ENCODE measurements at places on chromosomes 16 and 17.

GRCh38 chr17:30170415-30170987 is 53.9 kb downstream of the NSRP1 start:
- peak; percentile 49 for DNase-seq

DNA sequence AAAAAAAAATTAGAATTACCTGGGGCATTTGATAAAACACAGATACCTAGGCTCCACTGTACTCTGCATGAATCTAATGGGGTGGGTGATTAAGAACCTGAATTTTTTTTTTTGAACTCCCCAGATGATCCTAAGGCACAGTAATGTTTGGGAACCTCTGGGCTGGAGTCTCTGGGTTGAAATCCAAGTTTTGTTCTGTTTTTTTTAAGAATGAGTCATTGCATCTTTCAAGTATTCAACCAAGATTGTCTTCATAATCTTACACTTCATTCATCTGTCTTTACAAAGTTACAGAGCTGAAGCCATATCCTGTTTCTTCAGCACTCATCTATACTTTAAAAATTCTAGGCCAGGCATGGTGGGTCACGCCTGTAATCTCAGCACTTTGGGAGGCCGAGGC is 52.6 kb downstream of the PIGL start:
- DNase-seq, result no peak

GRCh38 chr16:87765473-87765775 is 362 bp downstream of the KLHDC4 start:
- no peak for DNase-seq

DNA sequence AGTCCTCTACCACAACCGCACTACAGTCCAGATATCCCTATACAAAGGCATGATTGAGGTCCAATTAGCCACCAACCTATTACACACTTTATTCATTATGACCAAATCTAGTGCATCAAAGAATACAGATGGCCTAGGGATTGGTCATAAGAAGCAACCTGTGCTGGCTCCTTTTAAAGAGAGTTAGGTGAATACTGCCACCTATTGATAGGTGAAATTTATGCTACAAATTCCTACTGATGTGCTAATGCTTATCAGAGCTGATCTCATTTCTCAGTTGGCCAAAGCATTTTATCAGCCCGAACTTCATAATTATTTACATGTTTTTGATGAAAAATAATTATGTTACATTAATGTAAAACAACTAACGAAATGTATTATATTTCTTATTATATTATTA is 166.3 kb downstream of the ANKFN1 start:
- peak; percentile 49 for DNase-seq

DNA sequence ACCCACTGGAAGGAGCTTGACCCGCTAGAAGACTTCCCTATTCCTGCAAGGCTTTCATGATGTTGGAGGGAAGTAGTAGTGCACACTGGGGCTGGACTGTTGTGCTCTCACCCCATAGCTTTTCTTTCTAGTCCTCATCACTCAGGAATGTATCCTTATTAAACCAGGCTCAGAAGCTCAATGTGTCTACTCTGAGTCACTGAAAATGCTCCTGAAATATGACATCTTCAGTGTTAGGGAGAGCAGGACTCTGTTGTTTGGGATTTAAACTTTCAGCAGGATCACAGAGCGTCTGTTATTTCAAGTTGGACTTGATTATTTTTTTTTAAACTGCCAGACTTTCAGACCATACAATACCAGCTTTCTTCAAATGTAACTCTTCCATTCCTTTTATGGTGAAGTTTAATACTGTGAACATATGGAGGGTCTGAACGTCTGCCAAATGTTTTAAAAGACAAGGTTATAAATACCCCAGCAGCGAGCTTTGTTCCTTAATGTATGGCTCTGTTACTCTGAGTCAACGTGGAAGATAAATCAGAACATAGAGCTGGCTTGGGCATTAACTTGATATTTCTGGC is 257.5 kb downstream of the CDH11 start:
- DNase-seq, result no peak

GRCh38 chr16:14496786-14497185 is 133.3 kb downstream of the PARN start:
- DNase-seq, result no peak

GRCh38 chr16:66692341-66692740 is 4.2 kb downstream of the CMTM4 start:
- DNase-seq, result no peak

- no peak for DNase-seq
Measured at GRCh38 chr17:19348806-19349205, 13.7 kb downstream of the B9D1 start.

DNA sequence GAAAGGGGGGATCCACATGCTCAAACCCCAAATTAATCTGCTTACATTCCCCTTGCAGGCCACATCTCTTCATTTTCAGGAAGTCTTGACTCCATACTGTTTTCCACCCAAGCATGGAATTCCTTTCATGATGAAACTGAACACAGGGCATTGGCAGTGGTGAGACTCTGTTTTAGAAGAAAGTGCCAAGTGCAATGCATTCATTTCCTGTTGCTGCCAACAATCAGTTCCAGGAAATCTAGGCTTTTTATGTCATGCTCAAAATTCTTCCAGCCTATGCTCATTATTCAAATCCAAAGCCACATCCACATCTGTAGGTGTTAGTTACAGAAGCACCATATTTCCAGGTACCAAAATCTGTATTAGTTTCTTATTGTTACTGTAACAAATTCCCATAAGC is 4.1 kb downstream of the CCL2 start:
- no peak for DNase-seq

GRCh38 chr16:29834079-29834478 is 13.8 kb downstream of the MVP start:
- no peak for DNase-seq

GRCh38 chr17:70011750-70012149 is 63.3 kb upstream of the KCNJ16 start:
- no peak for DNase-seq

- DNase-seq, result no peak
Measured at GRCh38 chr16:51569203-51569931, 418.3 kb upstream of the SALL1 start.

DNA sequence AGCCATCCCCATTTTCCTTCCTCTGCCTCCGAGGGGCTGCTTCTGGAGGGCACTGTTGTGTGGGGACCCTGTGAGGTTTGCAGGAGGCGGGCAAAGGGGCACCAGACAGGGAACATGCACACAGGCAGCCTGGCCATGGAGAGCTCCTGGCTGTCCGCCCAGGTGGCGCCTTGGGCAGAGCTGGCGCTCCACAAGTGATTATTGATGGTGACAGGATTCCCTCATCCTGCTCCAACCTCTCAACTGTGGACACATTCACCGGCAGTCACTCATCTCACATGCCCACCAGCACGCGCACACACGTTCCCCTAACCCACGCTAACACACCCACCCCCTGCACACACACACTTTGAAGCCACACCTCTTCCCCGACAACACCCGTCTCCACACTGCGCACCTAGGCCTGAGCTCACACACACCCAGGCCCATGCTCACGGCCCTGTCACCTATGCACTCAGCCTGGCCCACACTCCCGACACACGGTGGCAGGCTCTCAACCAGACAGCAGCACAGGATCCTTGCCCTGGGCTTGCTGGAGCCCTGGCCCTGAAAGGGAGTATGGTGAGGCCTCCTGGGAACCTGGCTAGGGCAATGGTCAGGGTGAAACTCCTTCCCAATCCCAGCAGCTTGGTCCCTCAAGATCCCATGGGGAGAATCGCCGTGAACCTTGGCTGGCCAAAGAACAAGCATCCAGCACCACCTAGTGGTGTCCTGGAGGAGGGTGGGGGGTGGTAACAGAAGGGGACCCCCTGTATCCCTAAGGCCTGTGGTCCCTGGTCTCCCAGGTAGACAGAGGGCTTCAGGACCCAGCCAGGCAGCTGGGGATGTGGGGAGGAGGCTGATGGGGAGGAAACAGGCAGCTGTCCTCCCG is 3.6 kb downstream of the PNMT start:
- DNase-seq, result no peak

- DNase-seq, result no peak
Measured at GRCh38 chr17:57375040-57375769, 118.9 kb downstream of the MSI2 start.

DNA sequence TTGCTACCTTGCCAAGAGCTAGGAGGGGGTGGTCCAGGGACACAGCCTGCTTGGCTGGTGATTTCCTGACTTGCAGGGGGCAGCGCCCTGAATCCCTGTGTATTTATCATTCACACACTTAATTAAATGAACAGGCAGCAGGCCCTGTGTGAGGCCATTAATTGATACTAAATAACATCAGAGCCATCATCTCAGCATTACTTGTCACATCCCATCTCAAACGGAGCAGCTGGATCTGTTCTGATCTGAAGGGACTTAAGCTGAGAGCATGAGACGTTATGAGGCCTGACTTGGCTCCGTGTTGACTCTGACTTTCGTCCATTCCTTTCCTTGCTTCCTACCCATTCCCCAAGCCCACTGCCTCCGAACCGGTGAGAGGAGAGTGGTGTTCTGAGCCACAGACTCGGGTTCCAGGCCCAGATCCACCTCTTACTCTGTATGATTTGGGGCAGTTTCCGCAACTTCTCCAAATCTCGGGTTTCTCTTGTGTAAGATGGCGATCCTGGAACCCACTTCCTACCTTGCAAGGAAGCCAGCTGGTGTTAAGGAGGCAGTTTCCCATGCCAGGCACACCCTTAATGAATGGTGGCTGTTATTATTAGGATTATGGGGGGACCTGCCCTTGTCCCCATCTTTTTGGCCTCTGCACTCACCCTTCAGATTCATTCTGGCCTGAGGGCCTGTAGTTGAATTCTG is 33.8 kb downstream of the CACNA1G start:
- no peak for DNase-seq

DNA sequence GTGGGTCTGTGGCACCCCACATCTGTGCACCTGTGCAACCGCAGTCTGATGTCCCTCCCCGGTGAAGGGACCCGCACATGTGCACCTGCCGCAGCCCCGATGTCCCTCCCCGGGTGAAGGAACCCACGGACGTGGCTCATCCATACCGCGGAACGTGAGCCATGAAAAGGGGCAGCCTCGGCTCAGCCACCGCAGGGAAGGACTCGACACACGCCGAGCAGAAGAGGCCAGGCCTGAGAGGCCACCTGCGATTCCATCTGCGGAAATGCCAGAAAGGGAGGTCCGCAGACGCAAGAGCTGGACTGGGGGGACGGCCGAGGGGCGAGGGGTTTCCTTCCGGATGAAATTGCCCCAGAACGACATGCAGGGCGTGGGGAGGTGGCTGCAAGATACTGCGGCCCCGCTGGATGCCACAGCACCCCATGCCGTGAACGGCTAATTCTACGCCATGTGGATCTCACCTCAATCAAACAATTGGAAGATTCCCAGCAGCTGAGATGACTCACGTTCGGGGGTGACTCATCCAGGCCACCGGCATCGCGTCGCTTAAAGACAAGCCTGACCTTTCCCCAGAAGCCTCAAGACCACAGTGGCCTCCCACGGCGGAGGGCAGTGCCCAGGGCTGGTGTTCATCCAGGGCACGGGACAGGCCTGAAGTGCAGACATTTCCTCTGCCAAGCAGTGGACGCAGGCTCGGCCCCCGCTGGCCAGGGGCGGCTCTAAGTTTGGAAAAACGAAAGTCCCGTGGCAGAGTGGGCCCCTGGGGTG is 21.0 kb downstream of the SOX8 start:
- no peak for DNase-seq

GRCh38 chr16:30076276-30076791 is 540 bp downstream of the PPP4C start:
- DNase-seq, result no peak

DNA sequence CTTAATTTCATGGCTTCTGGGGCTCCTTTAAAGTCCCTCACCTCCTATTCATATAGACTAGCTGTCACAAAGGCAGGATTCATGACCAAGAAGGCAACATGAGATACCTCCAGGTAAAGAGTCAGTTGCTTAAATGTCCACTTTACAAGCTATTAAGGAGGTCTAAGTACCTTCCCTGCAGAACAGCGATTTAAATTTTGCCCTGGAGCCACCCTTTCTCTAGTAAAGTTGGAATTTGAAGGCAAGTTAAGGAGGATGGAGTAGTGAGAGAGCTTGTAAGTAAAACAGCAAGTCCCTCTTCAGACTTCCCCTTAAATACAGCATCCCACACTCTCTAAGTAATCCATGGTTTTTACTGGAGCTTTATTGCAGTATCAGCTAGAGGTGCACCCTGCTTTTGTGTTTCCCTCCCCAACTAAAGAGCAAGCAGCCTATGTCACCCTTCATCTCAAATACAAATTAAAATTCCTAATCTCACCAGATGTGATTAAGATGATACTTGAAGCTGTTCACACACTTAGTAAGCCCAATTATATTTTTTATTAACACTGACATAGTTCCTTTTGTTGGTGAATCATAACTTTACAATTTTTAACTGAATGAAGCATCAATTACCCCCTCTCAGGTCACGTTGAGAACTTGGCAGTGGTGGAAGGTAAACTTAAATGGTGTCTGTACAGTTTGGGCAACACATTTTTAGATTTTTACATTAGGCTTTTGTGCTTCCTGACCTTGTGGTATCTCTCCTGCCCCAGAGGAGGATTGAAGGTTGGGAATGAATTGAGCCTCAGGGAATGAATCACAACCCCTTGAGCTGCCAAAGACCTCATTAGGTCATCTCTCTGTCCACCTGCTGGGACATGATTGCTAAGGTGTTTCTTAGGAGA is 108.9 kb downstream of the TANGO6 start:
- peak; percentile 16 for DNase-seq

DNA sequence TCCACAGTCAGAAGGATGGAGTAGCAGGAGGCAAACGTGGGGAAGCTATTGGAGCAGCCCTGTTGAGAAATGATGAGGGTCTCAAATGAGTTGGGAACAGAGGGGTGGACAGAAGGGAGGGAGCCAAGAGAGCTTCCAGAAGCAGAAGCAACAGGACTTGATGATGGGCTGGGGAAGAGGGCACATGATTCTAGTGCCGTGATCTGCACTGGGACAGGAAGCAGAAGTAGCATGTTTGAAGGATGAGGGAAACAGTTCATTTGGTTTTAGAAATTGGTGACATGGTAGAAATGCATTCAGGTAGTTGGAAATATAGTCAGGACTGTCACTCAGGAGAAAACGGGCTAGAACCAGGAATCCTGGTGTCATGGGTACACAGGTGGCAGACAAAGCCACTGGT is 19.4 kb downstream of the EMP2 start:
- no peak for DNase-seq

GRCh38 chr17:78717431-78717980 is 64.6 kb downstream of the CYTH1 start:
- peak; percentile 88 for DNase-seq

- no peak for DNase-seq
Measured at GRCh38 chr17:66518108-66518507, 215.7 kb downstream of the PRKCA start.

- no peak for DNase-seq
Measured at GRCh38 chr17:70716551-70716950, 547.2 kb downstream of the KCNJ2 start.

GRCh38 chr17:74957935-74958740 is 14.4 kb downstream of the HID1 start:
- DNase-seq, result peak; percentile 46

- DNase-seq, result no peak
Measured at GRCh38 chr17:77882481-77883212, 75.9 kb upstream of the TNRC6C start.

DNA sequence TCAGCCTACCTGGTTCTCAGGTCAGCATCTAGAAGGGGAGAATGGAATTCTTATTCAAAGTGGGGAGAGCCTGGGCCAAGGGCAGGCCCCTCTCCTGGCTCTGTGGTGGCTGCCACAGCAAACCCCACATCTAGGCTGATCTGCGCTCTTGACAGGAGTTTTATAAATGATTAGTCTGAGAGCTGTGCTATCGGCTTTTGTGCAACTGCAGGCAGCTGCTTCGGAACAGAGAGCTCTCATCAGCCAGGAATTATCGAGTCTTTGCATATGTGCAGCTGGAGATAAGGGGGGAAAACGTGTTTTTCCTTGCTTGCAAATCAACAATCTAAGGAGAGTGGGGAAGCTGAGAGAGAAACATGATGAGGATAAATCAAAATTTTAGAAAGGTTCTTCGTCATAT is 91.7 kb downstream of the HS3ST3A1 start:
- no peak for DNase-seq

GRCh38 chr16:57588831-57589230 is 39.6 kb upstream of the ADGRG1 start:
- DNase-seq, result peak; percentile 47
